ENCODE measurements at places on chromosomes 13 and 19. TPM values are rescaled to one million over a fixed set of nuclear protein-coding genes. Genes with fewer than 3 reads are reported as not detected.

DNA sequence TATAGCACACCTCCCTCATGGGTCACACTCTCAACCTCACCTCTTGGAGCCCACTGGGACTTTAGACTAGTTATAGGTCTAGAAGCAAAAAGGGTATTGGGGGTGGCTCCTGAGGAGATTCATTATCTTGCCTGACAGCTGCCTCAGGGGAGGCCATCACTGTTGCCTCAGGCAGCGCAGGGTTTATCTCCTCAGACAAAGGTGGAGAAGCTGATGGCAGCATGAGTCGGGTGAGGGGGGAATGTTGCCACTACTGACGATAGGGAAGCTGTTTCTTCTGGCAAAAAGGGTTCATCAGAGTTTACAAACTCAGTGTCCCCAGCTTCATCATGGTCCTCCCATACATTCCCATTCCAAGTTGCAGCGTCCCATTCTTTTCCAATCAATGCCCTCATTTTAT lies 562.4 kb downstream of the IRS2 start:
- no peak for DNase-seq

DNA sequence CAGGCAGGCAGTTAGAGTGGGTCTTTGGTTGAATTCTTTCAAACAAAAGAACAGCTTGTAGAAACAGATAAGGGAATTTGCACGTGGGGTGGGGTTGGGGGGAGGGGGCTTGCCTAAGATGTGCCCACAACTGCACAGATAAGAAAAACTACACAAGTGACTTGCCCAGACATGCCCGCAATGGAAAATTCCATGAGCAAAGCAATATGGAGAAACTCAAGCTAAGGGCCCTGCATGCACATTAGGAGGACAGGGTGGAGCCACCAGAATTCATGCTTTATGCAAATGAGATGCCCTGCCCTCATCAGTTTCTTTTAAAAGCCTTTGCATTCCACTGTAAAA lies 755.6 kb upstream of the MIR17HG start:
- DNase-seq: no peak

GRCh38 chr19:29320086-29320485 lies 107.1 kb upstream of the UQCRFS1 start:
- no peak for DNase-seq

DNA sequence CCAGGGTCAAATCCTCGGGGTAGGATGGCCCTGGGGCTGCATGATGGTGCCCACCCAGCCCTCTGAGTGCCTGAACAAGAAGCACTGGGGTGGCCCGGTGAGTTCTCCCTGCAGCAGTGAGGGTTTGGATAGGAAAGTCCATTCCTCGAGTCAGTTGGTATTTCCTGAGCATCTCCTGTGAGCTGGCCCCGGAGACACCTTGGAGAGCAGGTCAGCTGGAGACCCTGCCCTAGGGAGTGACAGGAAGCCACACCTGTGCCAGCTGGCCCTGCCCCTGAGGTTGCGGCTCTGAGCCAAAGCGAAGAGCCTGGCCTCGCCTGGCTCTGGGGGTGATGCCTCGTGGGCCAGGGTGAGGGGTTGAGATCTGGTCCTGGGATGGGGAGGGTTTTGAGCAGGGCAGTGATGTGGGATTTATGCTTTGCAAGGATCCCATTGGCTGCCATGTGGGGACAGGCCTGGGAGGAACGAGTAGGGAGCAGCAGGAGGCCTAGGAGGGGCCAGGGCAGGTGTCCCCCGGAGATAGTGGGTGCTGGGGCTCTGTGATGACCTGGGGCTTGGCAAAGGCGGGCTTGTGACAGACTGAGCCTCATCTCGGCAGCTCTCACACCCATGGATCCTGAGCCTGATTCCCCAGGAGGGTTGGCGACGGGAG lies 16.0 kb downstream of the CRTC1 start:
- no peak for DNase-seq

DNA sequence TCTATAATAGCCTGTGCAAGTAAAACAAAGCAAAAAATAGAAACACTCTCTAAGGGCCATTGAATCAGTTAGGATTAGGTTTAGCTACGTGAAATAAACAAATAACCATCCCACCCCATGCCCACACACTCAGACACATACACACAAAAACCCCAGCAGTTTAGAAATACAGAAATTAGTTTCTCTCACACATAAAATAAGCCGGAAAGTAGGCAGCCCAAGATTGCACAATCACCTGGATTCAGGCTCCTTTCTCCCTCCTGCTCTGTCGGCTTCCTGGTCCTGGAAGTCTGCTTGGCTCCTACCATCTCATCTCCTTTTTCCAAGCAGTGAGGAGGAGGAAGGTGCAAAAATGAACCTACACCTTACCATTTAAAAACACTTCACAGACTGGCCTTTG lies 22.6 kb upstream of the USP12 start:
- DNase-seq: no peak

DNA sequence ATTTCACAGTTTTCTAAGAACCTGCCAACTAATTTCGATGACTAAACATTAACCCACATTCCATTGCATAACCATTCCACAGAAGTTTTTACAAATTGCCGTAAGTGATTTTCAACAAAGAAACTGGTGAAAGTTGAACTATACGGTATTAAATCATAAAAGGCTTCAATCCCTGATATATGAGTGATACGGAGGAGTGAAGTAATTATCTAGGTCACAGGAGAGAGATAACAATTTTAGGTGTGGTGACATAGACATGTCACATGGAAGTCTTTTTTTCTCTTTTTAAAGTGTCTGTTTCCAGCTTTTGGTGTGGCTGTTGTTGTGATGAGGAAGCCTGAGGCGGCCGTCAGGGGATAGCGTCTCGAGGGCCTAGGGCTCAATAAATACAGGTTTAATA lies 29.4 kb downstream of the TBC1D4 start:
- peak; percentile 26 for DNase-seq

DNA sequence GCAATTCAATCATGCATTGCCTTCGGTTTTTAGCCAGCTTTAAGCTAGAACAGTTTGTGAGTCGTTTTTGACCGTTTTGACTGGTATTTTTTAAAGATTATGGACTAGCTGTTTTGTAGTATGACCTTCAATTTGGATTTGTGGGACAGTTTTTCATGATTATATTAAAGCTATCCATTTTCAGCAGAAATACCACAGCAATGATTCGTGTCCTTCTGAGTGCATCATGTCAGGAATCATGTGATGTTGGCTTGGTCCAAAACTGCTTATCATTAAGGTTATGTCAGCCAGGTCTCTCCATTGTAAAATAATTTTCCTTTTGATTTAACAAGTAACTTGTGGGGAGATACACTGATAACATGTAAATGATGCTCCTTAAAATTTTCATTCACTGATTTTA lies 229.0 kb downstream of the POSTN start:
- DNase-seq: no peak

- DNase-seq: no peak
Measured at GRCh38 chr19:33055718-33056117, 9.0 kb downstream of the RHPN2 start.

- no peak for DNase-seq
Measured at GRCh38 chr19:3637621-3638020, 11.0 kb upstream of the CACTIN start.

GRCh38 chr19:17722655-17723240 lies 3.5 kb downstream of the MAP1S start:
- no peak for DNase-seq

GRCh38 chr13:31072041-31072440 lies 89.7 kb downstream of the HSPH1 start:
- no peak for DNase-seq

GRCh38 chr19:45450012-45450333 lies 17.8 kb upstream of the FOSB start:
- no peak for DNase-seq

GRCh38 chr13:74768521-74769085 lies 634.4 kb upstream of the KLF12 start:
- DNase-seq: no peak

- DNase-seq: no peak
Measured at GRCh38 chr13:37059848-37060192, 332 bp upstream of the SUPT20H start.

GPR12 gene
- 0.04 TPM for polyA plus RNA-seq

DNA sequence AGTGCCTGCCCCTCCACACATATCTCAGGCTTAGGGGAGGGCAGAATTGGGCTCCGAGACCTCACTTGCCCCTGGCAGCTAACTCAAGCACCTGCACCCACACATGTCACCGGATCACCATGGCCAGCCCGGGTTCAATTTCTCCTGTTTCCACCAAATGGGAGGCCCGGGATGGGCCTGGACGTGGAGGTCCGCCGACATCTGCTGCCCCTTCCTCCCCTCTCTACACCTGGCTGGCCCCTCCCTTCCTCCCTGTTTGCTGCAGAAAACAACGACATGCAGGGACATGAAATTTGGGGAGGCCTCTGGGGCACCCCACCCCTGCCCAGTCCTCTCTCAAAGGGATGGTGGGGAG lies 1.3 kb downstream of the PRKD2 start:
- DNase-seq: no peak

DNA sequence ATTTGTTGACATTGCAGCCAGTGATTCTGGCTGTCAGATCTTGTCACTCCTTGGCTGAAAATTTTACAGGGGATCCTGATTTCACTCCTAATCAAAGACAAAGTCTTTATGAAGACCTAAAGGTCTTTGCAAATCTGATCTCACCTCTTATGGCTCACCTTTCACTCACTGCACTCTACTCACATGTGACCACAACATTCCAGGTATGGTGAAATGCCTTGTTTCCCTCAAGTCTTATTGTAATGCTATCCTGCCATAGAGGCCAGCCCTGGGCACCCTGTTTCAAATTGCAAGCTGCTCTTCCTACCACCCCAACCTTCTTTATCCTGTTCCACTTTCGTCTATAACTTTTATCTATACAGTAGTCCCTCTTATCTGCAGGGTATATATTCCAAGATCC lies 200.1 kb downstream of the NDFIP2 start:
- DNase-seq: no peak

LHB gene
- not detected for polyA plus RNA-seq

DNA sequence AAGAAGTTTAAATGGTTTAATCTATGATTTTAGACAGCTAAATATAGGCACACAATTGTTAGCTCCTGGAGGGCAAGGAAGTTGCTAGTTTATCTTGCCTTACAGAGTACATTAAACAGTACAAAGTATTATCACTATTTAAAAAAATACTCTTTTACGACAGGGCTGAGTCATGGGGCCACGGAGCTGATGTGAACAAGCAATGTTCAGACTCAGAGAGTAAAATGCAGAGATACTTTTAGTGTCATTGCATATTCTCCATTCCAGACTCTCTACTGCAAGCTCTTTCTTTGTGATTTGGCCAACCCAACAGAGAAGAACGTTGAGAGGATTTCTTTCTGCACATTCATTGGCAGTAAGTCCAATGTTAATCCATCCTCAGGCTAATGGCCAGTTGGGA lies 352.4 kb downstream of the SPRY2 start:
- DNase-seq: no peak

DNA sequence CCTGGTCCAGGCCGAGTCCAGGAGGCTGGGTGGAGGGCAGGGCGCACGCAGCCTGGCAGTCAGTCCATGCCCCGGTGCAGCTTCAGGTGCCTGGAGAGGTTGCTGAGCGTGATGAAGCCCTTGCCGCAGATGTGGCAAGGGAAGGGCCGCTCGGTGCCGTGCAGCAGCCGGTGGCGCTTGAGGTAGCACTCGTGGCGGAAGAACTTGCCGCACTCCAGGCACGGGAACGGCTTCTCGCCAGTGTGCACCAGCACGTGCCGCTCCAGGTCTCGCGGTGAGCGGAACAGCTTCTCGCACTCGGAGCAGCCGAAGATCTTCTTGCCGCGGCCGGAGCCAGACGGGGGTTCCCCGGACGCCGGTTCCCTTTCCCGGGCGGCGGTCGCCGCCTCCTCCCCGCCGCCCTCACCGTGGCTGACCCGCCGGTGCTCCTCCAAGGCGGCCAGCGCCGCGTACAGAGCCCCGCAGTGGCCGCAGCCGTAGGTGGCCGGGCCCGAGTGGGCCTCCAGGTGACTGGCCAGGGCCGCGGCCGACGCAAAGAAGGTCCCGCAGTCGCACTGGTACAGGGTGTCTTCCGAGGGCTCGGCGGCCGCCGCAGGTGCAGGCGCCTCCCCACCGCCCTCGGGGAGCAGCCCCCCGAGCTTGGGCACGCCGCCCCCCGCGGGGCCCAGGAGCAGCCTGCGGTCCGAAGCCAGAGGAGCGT lies 6.8 kb downstream of the FIZ1 start:
- DNase-seq: no peak

DNA sequence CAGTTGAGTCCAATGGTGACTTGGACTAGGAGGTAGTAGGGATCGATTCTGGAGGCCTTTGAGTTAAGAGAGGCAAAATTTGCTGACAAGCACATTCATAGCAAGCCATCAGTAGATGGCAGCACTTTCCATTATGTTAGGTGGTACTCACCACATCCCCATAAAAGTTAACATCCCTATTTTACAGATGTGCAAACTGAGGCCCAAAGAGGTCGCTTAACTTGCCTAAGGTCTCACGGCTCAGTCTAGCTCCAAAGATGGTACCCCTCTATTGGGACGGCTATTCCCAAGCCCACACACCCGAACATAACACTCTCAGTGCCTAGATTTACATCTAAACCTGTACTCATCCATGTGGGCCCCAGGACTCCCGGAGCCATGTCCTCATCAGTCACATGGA lies 21.5 kb upstream of the FOSB start:
- no peak for DNase-seq

FFAR2 gene
- not detected for polyA plus RNA-seq

GRCh38 chr13:74860789-74861188 lies 621.2 kb downstream of the TBC1D4 start:
- no peak for DNase-seq

GRCh38 chr13:96338030-96338429 lies 248.1 kb downstream of the HS6ST3 start:
- DNase-seq: no peak

- DNase-seq: no peak
Measured at GRCh38 chr19:7645656-7646425, 8.9 kb downstream of the STXBP2 start.

GRCh38 chr19:45848922-45849321 lies 14.0 kb downstream of the SYMPK start:
- DNase-seq: no peak
